ENCODE measurements at places on chromosomes 16 and 17.

DNA sequence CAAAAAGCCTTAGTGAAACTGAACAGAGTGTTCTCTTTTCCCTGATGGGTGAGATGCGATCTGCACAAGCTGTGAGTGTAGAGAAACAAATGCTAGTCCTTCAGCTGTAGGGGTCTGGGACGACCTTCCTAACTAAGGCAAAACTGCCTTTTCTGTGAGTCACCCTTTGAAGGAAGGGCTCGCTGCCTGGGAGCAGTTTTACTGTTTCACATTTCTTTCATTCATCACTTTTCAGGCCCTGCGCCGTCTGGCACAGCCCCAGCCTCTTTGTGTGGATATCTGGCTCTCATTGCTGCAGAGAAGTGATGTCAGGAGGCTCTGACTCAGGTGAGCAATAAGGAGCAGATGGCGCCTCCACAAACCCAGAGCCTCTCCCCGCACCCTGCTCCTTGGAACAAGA, 57.4 kb downstream of the HS3ST3A1 start:
- no peak for DNase-seq

DNA sequence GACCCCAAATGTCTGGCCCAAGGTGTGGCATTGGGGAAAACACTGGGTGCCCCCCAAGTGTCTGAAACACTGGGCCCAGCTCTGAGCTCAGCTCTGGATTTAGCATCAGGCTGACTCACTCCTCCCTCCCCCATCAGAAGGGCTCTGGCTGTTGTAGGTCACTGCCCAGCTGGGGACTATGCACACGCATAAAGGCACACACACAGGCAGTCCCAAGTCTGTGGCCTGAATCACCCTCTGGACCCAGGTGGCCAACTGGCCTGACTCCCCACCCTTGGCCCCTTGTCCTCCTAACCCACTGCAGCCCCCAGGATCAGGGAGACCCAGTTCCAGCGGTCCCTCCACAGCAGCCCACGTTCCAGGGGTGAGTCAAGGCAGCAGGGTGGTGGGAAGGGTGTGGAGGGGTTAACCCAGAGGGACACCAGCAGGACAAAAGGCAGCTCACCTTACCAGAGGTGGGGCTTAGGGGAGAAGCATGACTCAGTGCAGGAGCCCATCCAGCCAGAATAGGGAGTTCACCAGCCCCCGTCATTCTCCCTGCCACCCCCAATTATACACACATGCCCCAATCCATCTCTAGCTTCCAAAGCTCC, 47.0 kb downstream of the MYO18A start:
- no peak for DNase-seq

DNA sequence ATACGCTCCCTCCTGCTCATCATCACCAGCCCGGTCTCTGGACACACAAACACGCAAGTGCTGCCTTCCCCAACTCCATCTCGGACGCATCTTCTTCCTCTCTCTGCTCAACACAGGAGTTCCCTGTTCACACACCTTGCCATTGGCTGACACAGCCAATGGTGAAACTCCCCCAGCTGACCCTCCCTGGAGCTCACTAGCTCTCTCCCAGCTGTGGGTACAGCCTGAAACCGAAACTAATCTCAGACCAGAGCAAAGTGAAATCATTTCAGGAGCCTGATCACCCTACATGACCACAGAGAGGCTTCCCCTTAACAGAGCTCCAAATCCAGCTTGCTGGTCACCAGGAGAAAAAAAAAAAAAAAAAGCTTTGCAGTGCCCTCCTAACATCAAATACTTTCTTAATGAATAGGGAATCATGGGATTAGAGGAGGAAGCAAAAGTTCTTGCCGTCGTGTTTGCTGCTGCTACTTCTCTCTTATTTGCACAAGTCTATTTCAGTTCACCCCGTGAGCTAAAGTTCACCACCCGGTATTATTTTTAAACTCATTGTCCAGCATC, 8.3 kb downstream of the CUEDC1 start:
- no peak for DNase-seq

- DNase-seq: no peak
These were observed 17.1 kb downstream of the CUEDC1 start for GRCh38 chr17:57938061-57938502.

DNA sequence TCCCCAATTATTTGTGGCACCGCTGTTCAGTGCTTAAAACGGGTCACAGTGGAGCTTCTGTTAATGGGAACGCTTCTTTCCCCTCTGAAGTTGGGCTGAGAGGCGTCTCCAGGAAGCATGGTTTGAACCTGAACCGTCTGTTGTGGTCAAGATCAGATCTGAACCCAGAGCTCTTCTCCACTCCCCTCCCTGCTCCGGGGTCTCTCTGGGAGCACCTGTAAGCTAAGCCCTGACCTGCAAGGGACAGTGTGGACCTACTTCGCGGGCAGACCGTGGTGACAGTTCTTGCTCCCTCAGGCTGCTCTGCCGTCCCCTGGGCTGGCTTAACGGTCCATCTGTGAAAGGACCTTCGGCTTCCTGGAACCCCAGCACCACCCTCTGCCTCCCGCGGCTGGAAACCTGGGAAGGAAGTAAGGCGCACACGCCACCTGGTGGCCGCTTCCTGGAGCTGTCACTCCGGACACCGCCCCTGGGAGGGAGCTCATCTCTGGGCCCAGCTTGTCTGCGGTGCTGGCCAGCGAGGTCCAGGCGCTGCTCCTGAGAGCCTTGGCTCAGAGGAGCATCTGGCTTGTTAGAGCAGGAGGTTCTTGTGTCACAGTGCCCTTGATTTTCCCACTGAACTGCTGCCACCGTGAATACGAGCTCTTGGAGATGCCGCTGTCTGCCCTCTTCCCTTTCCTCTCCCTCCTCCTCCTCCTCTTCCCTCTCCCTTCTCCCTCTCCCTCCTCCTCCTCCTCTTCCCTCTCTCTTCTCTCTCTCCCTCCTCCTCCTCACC, 518.5 kb upstream of the EEF2KMT start:
- no peak for DNase-seq

DNA sequence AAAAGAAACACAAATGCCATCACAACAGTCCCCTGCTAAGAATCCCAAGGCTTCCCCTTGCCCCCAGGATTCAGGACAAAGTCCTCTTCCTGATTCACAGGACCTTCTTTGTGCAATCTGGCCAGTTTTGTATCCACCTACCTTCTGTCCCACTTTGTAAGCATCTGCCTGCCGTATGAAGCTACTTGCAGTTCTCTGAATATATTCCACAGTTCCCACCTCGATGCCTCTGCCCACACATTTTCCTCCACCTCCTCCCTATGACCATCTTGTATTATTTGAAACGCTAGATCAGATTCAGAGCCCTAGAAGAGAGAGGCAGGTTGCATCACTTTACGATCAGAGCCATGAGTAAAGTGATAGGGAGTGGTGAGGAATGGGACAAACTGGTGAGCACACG, 159.2 kb upstream of the XYLT1 start:
- no peak for DNase-seq

- DNase-seq: no peak
These were observed 115.0 kb downstream of the MGAT5B start for GRCh38 chr17:76983075-76983775.

DNA sequence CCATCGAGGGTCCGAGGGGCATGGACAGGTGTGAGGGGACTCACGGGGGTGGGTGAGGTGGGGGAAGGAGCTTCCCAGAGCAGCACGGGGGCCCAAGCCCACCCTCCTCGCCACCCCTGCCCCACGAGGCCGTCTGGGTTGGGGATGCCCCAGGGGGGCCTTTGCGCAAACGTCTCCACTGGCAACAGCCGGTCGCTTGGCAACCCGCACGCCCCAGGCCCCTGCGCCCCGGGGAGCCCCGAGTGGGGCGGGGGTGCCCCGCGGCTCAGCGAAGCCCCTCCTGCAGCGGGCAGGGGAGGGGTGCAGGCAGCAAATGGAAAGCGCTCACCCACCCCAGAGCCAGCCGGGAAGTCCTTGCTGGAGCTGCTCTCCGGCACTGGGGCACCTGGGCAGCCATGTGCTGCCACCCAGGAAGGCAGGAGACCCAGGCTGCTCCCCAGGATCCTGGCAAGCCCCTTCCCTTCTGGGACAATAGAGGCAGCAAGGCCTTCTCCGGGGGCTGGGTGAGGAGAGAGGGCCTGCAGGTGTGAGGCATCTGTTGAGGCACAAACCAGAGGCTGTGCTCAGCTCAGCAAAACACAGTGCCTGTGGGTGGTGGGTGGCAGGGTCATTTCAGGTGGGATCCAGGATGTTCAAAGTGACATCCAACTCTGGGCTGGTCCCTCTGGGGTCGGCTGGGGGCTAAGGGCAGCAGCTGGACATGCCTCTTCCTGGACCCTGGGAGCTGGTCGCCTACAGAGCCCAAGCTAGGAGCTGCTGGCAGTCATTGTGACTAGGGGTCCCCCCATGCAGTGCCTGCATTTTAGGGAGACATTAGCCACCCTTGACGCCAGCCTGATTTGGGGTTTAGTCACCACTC, 80.9 kb upstream of the CBX4 start:
- no peak for DNase-seq

- no peak for DNase-seq
These were observed 10.4 kb upstream of the LASP1NB start for GRCh38 chr17:38914741-38915638.

DNA sequence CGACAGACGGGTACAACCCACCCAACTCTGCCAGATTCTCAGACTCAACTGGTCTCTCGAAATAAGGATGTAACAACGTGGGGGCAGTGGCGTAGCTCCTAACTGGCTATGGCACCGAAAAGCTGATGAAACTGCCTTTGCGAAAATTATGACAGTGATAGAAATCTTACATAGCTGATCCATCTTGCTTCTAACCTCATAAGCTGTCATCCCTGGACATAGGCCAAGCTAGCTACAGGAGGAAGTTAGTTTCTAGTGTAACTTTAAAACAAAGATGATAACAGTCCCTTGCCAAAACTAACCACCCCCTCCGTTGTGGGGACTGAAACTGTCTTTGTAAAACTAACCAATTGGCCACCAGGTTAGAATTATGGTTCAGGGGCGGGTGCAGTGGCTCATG, 220.1 kb downstream of the SLC39A11 start:
- no peak for DNase-seq

DNA sequence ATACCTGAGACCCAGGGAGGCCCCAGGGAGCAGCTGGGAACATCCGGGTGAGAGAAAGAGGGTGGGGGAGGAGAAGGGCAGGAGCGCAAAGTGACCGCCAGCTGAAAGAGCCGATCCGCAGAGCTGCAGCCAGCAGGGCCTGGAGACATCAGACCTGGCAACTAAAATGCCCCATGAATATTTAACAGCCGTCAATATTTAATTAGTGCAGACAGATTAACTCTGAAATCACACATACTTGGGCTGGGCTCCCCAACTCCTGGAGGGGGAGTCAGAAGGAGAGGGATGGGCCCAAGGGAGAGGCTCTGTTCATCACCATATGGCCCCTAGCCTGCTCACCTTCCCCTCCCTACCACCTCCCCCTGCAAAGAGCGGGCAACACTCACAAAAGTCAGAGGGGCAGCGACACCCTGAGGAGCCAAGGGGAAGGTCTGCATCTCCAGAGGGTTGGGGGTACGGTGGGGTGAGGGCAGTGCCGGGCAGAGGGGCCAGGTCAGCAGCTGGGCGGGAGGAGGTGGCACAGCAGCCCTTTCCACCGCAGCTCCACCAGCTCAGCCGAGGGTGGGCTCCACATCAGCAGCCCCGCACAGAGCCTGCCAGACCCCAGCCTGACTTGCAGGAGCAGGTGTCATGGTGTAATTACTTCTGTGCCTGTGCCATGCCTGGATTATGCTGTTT, 61.9 kb upstream of the CCL1 start:
- DNase-seq: no peak

DNA sequence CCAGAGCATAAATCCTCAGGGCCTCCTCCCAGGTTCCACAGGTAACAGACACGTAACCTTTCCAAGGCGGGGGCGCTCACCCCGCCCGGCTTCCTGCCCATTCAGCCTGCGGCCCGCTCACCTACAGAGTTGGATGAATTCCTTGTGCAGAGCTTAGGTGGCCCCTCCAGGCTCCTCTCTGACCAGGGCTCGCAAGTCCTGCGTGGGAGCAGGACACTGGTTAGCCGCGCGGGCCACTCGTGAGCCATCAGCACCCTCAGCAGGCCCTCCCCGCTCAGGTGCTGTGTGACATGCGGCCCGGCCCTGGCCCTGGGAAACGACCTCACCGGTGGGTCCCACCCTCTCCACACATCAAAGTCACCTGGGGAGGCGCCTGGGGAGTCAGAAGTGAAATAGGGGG, 528 bp downstream of the TERB1 start:
- no peak for DNase-seq

GRCh38 chr17:72747501-72747900, 345.0 kb downstream of the SLC39A11 start:
- no peak for DNase-seq

DNA sequence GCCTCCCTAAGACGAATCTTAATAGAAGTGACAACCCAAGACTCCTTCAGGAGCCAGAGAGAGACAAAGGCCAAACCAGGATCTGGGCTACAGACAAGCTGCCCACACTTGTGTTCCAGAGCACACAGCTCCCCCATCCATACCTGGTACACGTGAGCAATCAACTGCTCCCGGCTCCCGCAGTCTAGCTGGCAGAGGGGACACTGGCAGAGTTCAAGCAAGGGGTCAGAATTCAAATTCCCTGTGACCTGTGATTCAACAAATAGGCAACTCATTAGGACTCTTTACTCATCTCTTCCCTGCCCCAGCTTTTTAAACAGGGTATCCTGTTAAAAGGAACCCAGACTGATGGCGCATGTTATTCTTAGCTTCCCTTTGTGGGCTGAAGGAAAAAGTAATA, 18.2 kb downstream of the ATXN1L start:
- no peak for DNase-seq

DNA sequence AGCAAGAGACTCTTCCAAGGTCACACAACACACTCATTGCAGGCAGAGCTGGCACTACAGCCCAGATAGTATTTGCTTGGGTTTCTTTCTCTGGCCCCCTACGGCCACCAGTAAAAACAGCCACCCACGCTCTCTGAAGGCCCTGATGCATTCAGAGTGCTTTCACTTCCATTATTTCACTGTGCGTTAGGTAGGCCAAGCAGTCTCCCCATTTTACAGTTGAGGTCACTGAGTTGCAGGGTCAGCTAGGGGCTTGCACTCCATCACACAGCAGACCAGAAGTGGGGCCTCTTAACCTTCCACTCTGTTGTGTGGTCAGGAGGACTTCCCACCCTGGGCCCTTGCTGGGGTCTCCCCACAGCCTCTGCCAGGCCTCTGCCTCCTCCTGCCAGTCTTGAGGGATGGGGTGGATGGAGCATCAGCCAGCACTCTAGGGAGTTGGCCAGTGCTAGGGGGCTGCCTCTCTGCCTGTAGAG, 2.5 kb downstream of the TBX21 start:
- no peak for DNase-seq

GRCh38 chr17:29565643-29566472, 979 bp downstream of the ABHD15 start:
- peak; percentile 57 for DNase-seq

DNA sequence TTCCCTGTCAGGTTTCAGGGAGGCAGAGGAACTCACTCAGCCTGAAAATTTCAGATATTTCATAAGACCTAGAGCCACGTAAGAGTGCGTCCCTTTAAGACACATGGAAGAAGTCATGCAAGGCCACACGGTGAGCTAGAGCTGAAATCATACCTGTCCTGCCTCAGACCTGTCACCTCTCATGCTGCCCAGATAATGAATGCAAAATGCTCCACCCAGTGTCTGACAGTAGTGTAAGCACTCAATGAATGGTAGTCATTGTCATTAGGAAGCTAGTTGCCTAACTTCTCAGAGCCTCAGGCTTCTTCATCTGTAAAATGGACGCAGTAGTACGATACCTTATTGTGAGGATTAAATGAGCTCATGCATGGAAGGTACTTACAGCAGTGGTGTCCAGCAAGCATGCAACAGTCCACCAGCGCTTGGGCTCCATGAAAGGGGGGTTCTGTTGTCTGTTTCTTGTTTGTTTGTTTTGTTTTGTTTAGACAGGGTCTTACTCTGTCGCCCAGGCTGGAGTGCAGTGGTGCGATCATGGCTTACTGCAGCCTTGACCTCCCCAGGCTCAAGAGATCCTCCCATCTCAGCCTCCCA, 60.7 kb downstream of the WSB1 start:
- no peak for DNase-seq

- no peak for DNase-seq
These were observed 20.5 kb downstream of the CDIP1 start for GRCh38 chr16:4517812-4518680.
